Nucleus accumbens (tissue), 56 donors: ENCODE measurements at places on chromosomes 7 and 10.

DNA sequence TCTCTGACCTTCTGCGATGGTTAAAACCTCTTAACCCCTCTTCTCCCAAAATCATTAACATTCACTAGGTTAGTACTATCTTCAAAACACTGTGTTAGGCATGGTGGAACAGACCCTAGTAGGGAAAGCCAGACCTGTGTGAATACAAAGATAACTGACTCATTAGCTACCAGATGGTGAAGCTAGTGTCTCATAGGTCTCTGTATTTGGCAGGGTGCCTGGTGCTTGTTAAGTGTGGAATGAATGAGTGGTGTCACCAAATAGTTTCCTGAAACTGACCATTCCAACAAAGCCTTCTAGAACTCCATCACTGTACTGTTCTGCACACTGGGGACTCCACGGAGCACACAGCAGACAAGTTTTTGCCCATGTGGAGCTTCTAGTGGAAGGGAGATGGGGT lies 27.7 kb upstream of the TM9SF3 start:
- DNase-seq = no peak

DNA sequence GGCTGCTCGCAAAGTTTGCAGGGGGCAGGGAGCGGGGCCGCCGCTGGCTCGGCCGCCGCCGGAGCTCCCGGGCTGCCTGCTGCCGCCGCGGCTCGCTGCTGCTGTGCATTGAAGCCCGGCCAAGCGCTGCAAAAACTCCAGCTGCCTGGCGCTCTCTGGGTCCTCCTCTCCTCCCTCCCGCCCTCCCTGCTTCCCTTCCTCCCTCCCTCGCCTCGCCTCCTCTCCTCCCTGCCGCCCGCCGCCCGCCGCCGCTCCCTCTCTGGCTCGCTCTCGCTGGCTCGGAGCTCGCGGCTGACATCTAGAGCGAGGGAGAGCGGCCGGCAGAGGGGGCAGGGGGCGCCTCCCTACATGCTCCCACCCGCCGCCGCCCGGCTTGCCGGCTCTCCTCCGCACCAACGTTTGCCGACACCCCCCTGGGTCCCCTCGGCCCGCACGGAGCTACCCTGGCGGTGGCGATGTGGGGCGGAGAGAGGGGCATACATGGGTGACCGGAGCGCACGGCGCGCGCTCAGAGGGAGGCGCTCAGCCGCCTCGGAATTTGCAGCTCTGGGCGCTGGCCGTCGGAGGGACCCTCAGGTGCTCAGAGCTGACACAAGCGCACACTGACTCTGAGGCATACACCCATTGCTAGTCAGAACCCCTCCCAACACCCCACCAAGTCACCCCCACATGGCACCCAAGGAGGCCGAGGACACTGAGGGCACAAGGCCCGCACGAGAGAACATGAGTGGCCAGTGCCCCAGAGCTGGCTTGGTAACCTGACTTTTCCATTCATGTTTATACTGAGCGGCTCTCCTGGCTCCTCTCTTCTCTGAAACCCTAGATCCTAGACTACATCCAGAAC lies 1.2 kb upstream of the PLXNA4 start:
- DNase-seq = peak; percentile 79

- no peak for DNase-seq
These were observed 76.6 kb downstream of the SEMA3C start for GRCh38 chr7:80842022-80842790.

- no peak for DNase-seq
These were observed 41.0 kb upstream of the RAPGEF5 start for GRCh38 chr7:22397981-22398380.

GRCh38 chr10:96517284-96517683 lies 3.6 kb upstream of the TLL2 start:
- DNase-seq = no peak

- no peak for DNase-seq
These were observed 36.0 kb upstream of the PAX2 start for GRCh38 chr10:100709146-100710082.

DNA sequence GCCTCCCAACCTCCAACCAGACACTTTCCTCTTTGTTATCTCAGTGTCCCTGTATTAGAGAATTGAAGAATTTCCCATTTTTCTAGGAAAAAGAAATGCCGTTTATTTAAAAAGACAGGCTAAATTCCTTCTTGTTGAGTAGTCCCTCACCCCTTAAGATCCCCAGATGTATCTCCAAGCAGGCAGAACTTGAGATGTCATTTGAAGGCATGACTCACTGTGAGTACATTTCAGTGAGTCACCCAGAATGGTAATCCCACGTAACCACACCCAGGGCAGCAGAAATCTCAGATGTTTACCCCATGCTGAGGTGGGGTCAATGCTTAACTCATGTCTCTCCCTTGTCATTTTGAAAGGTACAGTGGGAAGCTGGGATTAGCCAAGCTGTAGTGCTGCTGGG lies 4.4 kb downstream of the ZNF655 start:
- peak; percentile 43 for DNase-seq

DNA sequence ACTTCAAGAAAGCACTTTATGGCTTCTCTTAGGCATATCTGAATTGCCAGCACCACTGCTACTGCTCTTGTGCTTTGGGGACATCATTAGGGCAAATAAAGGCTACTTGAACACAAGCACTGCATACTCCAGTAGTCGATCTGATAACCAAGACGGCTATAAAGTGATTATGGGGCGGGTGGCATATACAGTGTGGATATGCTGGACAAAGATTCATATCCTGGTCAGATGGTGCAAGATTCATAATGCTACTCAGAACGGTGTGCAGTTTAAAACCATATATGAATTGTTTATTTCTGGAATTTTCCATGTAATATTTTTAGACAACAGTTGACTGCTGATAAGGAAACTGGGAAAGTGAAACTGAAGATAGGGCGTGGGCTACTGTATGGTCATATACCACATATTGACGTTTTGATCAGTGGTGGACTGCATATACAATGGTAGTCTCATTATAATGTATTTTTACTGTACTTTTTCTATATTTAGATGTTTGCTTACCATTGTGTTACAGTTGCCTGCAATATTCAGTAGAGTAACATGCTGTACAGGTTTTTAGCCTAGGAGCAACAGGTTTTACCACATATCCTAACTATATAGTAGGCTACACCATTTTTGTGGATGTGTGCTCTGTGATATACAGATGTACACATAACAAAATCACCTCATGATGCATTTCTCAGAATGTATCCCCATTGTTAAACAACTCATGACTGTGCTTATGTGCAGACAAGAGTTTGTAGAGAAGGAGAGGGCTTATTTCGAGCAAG lies 15.2 kb downstream of the ANLN start:
- no peak for DNase-seq

GRCh38 chr10:69222157-69223027 lies 2.3 kb downstream of the HKDC1 start:
- DNase-seq = no peak

GRCh38 chr10:27857616-27858015 lies 112.0 kb upstream of the MKX start:
- DNase-seq = no peak

DNA sequence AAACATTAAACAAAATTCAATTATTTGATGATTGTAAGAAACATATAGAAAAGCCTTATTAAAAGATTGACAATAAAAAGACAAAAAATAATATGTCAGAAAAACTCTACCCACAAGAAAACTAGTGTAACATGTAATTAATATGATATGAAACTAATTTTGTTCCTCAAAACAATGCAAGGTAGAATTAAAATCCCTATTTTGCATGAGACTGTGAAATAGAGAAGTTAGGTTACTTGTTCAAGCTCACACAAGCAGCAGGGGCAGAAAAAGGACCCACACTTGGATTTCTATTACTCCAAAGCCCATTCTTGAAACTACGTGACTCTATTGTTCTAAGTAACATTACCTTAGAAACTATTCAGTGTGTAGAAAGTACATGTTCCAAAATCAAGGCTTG lies 96.4 kb downstream of the KCNMA1 start:
- DNase-seq = no peak

GRCh38 chr10:106540645-106541044 lies 623.9 kb downstream of the SORCS1 start:
- no peak for DNase-seq

GRCh38 chr7:108009873-108010272 lies 6.9 kb upstream of the LAMB1 start:
- DNase-seq = no peak

DNA sequence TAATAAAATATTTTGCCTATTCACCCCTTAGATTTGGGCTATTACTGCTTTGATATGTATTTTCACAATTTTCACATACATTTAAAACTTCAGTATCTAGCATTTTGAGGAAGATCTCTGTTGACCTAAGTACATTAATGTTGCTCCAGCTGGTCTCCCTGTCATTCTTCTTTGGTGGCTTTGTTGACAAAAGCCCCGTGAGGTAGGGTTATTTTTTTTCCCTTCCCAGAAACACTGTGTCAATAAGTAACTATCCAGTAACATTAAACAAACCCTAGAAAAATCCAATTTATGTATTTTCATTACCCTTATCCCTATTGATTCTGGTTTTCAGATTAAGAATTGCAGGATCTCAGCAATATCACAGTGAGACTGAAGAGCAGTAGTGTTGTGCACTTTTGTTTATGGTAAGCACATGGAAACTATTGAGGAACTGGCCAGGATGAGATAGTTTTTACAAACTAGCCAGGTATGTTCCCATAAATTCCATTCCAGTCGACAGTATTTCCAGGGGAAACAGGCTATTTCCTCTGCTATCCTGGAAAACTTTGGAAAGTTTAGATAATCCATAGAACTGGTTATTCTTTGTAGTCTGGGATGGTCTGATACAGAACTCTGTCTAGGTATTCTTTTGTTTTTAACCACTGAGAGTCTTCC lies 198.2 kb downstream of the PON1 start:
- DNase-seq = no peak

DNA sequence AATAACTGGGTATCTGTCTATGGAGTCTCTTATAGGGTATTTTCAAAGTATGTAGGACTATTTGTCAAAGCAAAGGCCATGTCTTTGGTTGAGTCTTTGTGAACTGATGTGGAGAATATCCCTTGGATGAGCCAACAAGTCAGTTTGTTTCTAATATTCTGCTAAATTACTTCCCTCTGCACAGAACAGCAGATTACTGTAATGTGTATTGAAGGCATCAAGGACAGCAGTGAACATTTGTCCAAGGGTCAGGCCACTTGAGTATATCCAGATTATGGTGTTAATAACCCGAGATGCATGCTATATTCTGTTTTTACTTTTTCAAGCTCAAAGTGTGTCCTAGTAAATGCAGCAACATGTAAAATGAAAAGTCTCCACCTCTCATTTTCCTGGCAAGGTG lies 144.2 kb upstream of the GLI3 start:
- no peak for DNase-seq

GRCh38 chr7:608954-609353 lies 89.3 kb upstream of the PDGFA start:
- no peak for DNase-seq

DNA sequence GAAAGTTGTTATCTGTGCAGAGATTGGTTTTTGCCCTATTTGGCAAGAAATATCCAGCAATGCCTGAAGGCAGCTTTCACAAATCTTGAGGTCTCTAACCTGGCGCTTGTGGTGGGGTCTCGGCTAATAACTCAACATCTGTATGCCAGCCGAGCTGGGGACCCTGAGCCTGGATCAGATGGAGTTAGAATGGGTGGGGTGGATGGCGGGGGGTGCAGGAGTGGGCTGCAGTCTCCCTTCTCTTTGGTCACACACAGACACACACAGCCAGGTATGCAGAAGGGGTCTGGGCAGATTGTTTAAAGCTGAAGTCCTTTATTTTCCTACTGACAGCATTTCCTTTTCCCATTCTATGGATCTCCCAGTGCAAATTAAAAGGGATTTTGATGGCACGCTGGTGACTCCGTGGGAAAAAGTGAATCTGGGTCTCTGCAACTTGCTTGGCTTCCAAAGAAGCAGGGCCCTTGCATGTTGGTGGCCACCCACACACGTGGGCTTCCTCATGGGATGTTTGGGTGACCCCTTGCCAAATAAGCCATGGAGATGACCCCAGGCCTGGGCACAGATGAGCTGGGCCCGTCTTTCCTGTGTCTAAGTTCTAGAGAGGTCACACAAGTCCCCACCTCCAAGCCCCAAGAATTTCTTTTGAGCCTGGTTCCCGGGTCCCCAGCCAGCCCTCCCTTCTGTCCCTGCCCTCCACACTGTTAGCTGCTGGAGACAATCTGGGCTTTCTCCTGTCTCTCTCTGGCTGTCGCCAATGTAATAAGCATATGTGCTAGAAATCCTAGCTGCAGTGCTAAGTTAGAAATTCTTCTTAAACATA lies 39.9 kb upstream of the EMX2 start:
- no peak for DNase-seq

DNA sequence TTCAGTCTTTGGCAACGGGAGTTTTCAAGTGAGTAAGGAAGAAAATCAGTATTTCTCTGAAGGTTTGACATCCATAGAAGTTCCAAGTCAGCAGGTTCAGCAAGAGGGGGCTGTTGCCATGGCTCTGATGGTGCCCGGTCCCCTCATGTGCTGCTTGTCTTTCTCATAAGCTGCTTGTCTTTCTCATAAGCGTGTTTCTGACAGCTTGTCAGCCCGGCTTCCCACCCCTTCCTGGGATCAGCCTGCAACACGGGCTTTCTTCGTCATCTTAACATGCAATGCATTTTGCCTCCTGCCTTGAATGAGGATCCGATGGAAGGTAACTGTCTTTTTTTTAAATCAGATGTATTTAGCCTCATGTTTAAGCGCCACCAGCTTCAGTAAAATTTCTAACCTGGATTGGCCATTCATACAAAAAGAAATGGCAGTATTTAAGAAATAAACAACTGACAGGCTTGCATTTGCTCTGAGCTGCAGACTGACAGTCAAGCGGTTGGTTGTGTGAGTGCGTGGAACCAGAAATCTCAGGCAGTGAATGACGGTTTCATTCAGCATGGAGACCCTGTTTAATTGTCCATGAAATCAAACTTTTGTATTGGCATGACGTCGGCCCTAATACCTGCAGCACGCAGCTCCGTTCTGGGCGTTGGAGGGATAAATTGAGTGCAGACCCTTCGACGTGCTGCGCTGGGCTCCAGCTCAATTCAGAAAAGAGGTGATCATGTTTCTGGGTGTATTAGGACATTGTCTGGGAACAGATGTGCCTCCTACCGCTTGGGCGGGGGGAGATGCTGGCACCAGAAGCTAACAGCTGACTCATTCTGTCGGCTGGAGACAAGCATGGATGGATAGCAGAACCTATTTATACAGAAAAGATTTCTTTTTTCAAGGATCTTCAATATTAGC lies 454.7 kb upstream of the FOXK1 start:
- DNase-seq = no peak

DNA sequence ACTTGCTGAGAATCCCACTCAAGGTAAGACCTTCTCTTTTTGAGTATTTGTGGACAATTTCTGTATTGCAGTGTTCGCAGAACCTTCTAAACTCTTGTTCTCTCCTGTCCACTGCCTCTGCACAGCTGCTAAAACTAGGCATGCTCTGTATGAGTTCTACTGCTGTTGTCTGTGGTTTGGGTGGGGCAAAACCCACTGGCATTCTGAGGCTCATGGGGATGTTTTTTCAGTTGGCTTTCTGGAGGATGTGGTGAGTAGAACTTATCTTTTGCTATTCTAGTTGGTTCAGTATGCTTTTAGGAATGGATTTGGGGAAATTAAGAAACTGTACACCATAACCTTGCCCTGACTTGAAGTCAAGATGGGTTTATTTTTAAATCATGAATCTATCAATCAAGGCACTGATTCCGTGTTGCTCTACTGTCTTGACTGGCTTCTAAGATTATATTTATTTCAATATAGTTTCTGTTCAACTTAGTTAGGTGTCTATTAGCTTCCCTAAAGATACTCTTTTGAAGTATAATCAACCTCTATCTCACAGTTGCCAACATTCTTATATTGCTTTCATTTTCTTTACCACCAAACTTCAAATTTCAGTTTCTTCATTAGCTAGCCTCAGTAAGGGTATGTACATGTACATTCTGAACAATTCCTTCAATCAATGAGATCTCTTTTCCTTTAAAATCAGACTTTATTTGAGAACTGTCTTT lies 25.0 kb upstream of the C1GALT1 start:
- no peak for DNase-seq
